AG10803 (cell line): ENCODE measurements at places on chromosomes 12 and 14.
A peak's percentile ranks its signal among the peaks of the same experiment; 100 is the strongest.

GRCh38 chr14:55458800-55459515 is 18.5 kb upstream of the TBPL2 start:
- DNase-seq: peak; percentile 22

DNA sequence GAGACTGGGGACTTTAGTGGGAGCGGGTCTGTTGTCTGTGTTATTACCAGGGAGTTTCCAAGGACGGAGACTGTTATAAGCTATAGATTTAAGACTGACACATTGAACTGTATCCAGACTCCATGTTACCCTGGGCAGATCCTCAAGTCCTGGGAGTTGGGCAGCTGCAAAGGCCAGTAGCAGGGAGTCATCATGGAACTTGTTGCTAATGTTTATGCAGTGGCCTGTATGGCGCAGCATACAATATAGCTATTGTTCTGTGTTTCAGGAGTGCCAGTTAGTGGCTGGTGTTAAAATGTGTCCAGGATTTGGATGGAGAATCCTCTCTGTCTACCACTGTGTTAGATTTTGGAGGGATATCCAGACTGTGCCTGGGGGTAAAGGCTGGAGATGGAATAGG is 31.7 kb downstream of the SMOC1 start:
- DNase-seq: no peak

DNA sequence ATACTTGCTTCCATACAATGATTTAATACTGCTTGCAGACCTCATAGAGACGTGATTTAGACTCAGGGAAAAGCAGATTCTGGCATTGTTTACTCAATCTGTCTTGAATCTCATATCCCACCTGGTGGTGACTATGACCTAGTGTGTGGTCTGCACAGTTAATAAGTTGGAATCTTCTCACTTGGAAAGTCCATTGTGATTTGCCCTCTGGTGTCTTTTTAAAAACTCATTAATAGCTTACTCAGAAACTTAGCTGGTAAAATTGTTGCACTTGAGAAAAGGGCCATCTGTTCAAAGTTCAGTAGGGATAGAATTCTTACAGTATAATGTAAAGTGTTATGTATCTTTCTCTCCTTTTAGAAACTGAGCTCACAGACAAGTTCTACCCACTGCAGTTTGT is 106.0 kb downstream of the PELI2 start:
- no peak for DNase-seq

DNA sequence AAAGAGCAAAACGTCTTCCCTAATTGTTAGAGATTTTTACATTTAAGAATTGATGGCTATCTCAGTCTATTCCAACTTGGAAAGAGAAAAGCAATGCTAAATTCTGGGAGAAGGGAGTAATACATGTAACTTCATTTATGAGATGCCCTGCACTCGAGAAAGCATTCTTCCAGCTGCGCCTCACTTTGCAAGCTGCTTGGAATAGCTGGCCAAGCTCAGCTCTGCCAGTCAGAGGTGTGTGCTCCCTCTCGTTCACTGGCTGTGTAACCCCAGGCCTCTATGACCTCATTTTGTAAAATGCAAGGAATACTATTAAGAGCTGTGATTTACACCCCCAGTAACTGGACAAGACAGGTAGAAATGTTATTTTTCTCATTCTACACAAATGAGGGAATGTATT is 79.1 kb downstream of the OTX2 start:
- DNase-seq: no peak

DNA sequence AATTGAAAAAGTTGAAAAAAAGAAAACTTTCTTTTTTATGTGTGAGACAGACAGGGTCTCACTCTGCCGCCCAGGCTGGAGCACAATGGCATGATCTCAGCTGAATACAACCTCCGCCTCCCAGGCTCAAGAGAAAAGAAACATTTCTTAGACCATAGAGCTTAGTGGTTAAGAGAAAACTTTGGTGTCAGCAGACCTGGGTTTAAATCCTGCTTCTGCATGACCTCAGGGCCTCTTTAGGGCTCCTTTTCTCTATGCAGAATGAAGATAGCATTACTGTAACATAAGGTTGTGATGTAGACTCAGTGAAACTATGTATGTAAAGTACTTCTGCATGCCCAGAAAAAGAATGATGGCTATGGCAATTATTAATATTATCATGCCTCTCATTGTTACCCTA is 104.7 kb upstream of the NUDT4 start:
- no peak for DNase-seq
